A549 treated with RU486 at 1 μM for 4 hours (cell line): ENCODE measurements at places on chromosomes 7 and 10. TPM values are rescaled to one million over a fixed set of nuclear protein-coding genes. Genes with fewer than 3 reads are reported as not detected.

TUBAL3 gene
- total RNA-seq: 0.13 to 0.48 TPM (median 0.29 TPM) in 5 replicates

CNNM1 gene
- 19.0 to 23.8 TPM (median 22.6 TPM) in 5 replicates for total RNA-seq

STRA8 gene
- total RNA-seq: not detected in 5 replicates

RNF148 gene
- not detected in 5 replicates for total RNA-seq

ARHGEF35 gene
- 0.22 to 0.59 TPM (median 0.26 TPM) in 5 replicates for total RNA-seq

FFAR4 gene
- 0.14 to 0.44 TPM (median 0.25 TPM) in 5 replicates for total RNA-seq

MSMB gene
- not detected in 5 replicates for total RNA-seq

ZNF783 gene
- total RNA-seq: 5.1 to 6.8 TPM (median 5.8 TPM) in 5 replicates

ZPBP gene
- not detected in 5 replicates for total RNA-seq

DENND2A gene
- total RNA-seq: 0.22 to 0.45 TPM (median 0.32 TPM) in 5 replicates

FAM180A gene
- not detected in 5 replicates for total RNA-seq

IGFBP3 gene
- total RNA-seq: 162 to 260 TPM (median 228 TPM) in 5 replicates

USP6NL gene
- total RNA-seq: 8.1 to 13.4 TPM (median 13.2 TPM) in 5 replicates

PKD2L1 gene
- total RNA-seq: 0.07 TPM in 1 of 5 replicates, not detected in the others

ZNF277 gene
- 6.8 to 15.5 TPM (median 13.9 TPM) in 5 replicates for total RNA-seq

TMEM196 gene
- not detected in 5 replicates for total RNA-seq

PLCE1 gene
- 5.1 to 6.2 TPM (median 5.6 TPM) in 5 replicates for total RNA-seq

CPVL gene
- 0.14 to 0.34 TPM (median 0.28 TPM) in 5 replicates for total RNA-seq

MYL10 gene
- total RNA-seq: not detected in 5 replicates

ITPRID1 gene
- total RNA-seq: not detected in 5 replicates

ASAH2B gene
- 2.7 to 4.9 TPM (median 4.0 TPM) in 5 replicates for total RNA-seq

OPN4 gene
- not detected in 5 replicates for total RNA-seq

MACROH2A2 gene
- 24.8 to 31.5 TPM (median 28.6 TPM) in 5 replicates for total RNA-seq

PYROXD2 gene
- 3.3 to 5.3 TPM (median 3.8 TPM) in 5 replicates for total RNA-seq

FGFR2 gene
- total RNA-seq: 0.42 to 1.0 TPM (median 0.64 TPM) in 5 replicates

SH2D4B gene
- total RNA-seq: not detected in 5 replicates

TMEM130 gene
- 0.30 to 0.54 TPM (median 0.39 TPM) in 5 replicates for total RNA-seq

BET1 gene
- total RNA-seq: 25.1 to 29.5 TPM (median 25.7 TPM) in 5 replicates

SORCS3 gene
- not detected in 5 replicates for total RNA-seq

SPAM1 gene
- not detected in 5 replicates for total RNA-seq

CPA2 gene
- total RNA-seq: 0.15 TPM in 1 of 5 replicates, not detected in the others

TMEM229A gene
- not detected in 5 replicates for total RNA-seq

SLC18A2 gene
- total RNA-seq: not detected in 5 replicates

ADARB2 gene
- not detected in 5 replicates for total RNA-seq

LRRC18 gene
- total RNA-seq: not detected in 5 replicates

NCF1 gene
- total RNA-seq: 0.08 to 0.17 TPM (median 0.15 TPM) in 3 of 5 replicates, not detected in the others

AGBL3 gene
- total RNA-seq: 0.66 to 1.5 TPM (median 1.1 TPM) in 5 replicates

HUS1 gene
- 17.7 to 23.1 TPM (median 18.7 TPM) in 5 replicates for total RNA-seq

DDX56 gene
- 105 to 160 TPM (median 125 TPM) in 5 replicates for total RNA-seq

GDF2 gene
- not detected in 5 replicates for total RNA-seq

PON3 gene
- total RNA-seq: 27.0 to 38.0 TPM (median 34.3 TPM) in 5 replicates

CYP2E1 gene
- 0.18 to 0.35 TPM (median 0.22 TPM) in 5 replicates for total RNA-seq

FRAT1 gene
- 0.94 to 2.2 TPM (median 1.6 TPM) in 5 replicates for total RNA-seq

PRTFDC1 gene
- 17.1 to 21.6 TPM (median 18.2 TPM) in 5 replicates for total RNA-seq

OR2A5 gene
- not detected in 5 replicates for total RNA-seq

HTR7 gene
- total RNA-seq: 0.07 to 0.13 TPM (median 0.09 TPM) in 5 replicates

TACC2 gene
- total RNA-seq: 84.9 to 100 TPM (median 91.6 TPM) in 5 replicates
